ENCODE measurements at places on chromosomes 7 and 10.
A peak's percentile ranks its signal among the peaks of the same experiment; 100 is the strongest.

- no peak for DNase-seq
These were observed 101.7 kb downstream of the PLXDC2 start for GRCh38 chr10:19917751-19918478.

DNA sequence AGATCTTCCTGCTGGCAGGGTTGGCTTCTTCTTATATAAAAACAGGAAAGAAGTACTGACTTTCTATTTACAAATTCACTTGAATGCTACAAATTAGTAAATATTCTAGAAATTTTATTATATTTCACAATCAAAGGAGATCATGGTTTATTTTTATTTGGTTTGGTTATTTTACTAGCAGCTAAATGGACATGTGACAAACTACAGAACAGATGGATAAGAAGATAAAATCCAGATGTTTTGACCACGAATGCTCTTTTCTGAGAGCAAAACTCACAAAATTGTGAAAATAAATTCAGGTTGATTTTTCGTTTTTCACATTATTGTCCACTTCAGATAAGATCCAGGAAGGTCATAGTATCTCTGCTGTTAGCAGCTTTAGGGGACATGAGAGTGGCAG is 55.4 kb downstream of the CACNA2D1 start:
- DNase-seq: no peak

DNA sequence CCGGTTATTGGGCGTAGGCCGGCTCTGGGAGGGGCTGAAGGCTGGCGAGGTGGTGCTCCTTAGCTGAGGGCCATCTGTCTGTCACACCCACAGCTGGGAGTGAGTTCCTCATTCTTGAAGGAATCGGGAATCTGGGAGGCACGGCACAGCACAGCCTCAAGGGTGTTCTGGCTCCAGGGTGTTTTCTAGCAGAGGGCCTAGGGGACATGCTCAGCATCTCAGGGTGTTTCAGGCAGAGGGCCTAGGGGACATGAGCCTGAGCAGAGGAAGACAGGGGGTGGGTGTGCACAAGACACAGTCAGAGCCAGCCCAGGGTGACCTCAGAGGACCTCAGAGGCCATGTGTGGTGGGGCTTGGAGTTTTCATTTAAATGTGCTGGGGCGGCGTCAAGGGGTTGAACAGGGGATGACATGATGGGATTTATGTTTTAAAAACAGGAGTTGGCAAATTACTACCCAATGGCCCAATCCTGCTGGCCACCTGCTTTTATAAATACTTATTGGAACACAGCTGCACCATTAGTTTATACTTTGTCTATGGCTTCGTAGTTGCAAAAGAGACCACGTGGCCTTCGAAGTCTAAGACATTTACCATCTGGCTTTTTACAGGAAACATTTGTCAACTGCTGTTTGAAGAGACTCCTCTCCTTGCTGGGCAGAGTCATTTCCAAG is 121.6 kb downstream of the PRKAG2 start:
- peak; percentile 97 for DNase-seq

DNA sequence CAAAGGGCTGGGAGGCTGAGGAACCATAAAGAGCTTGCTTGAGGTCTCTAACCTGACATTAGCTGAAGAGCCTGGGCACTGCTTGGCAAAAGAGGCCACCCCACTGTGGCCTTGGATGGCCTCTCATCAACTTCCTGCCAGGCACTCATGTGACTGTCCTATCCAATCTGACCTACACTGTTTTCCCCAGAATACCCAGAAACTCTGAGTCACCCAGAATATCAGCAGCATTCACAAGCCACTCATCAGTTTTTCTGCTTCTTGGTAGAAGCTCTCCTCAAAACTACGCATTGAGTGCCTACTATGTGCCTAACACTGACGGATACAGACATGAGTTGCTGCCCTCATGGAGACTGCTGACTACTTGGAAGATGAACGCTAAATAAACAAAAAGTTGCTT is 4.1 kb upstream of the NT5C2 start:
- peak; percentile 68 for DNase-seq

- peak; percentile 47 for DNase-seq
These were observed 692.5 kb downstream of the INHBA start for GRCh38 chr7:41010418-41010817.

- no peak for DNase-seq
These were observed 528.5 kb upstream of the MGMT start for GRCh38 chr10:128938558-128938957.

DNA sequence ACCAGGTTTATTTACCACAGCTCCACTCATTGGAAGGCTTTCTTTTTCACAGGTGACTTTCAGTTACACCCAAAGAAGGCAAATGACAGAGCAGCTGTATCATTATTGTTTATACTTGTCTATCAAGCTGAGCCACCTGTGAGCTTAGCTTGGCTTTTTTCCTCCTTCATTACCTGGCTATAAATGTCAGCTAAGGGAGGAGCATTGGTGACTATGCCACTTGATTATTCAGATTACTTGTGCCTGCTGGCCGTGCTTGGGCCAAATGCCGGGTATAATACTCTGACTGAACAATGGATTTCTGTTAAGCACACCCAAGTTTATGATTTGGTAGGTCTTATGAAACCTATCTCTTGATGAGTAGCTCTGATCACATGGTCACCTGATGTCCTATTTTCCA is 9.9 kb upstream of the GNAT3 start:
- DNase-seq: no peak

Data from fibroblast of lung (primary cell).